Memory B cell (primary cell): ENCODE measurements at places on chromosomes 11 and 22.

DNA sequence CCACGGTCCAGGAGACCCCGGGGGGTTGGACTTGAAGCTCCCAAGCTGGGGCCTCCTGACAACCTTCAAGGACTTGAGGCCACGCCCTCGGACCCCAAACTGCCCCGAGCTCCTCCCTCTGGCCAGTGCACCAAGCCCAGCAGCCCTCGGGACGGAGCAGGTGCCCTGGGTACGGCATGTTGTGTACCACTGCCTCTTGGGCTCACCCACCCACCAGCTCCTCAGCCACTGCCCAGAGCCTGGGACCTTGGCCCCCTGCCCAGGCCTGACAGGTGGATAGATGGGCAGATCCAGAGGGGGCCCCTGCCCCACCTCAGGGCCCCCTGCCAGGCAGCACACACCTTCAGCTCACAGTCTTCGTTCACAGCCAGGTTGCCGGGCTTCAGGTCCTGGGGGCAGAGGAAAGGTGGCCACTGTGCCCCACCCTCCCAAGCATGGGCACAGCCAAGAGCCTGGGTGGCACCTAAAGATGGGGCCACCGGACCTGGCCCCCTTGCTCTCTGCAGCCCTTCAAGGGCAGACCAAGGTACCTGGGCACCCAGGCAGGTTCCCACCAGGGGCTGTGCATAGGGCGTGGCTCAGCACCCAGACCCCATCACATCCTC lies 5.1 kb downstream of the MAPK12 start:
- DNase-seq: no peak

- no peak for DNase-seq
These were observed 749 bp upstream of the BEST1 start for GRCh38 chr11:61949169-61950034.

- DNase-seq: peak; percentile 46
These were observed 884 bp downstream of the IL10RA start for GRCh38 chr11:117986981-117987574.

GRCh38 chr11:2713094-2713493 lies 13.3 kb upstream of the KCNQ1OT1 start:
- no peak for DNase-seq

DNA sequence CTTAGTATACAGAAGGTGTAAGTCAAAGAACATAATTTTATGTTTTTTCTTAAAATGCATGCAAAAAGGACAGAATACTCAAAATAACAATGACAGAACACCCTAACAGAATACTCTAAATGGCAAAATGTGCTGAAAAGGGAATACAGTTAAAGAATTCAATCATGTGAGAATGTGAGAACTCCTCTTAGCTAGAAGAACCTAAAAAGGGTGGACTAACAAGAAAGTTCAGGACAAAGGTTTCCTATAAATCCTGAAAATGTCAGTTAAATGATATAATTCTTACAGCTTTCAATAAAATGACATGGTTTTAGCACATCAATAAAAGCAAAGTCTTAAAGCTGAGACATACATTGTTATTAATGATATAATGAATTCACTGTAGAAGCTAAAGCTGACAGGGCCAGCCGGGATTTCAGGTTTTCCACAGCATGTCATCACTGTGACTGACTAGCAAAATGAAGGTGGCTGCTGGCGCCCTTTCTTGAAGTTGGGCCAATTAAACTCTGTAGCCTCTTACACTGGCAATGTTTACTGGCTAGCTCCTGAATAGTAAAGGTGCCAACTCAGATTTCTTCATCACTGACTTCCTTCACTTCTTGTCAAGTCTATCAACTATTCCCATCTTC lies 244.4 kb downstream of the TTC28 start:
- DNase-seq: no peak

- no peak for DNase-seq
These were observed 19.6 kb upstream of the OR6X1 start for GRCh38 chr11:123773959-123774358.

DNA sequence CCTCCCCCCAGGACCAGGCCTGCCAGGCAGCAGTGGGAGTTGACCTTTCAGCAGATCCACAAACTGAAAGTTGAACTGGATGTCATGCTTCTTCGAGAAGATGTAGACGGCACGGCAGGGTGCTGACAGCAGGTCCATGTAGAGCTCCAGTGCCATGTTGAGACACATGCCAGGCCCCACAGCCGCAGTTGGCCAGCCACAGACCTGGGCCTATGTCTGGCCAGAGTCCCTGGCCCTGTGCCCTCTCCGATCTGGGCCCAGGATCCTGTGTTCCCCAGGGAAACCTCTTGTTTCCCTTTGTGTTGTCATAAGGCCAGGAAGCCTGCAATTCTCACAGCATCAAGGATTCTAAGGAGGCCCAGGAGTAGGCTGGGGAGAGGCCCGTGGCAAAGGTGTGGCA lies at the start of gene GSTT4:
GSTT4 (minus strand) TSS at position 253 of the 400 bp plus-strand sequence; CDS start at position 156, 97 bp downstream.
- no peak for DNase-seq

- DNase-seq: no peak
These were observed 30.6 kb upstream of the KRTAP5-7 start for GRCh38 chr11:71496421-71496820.

DNA sequence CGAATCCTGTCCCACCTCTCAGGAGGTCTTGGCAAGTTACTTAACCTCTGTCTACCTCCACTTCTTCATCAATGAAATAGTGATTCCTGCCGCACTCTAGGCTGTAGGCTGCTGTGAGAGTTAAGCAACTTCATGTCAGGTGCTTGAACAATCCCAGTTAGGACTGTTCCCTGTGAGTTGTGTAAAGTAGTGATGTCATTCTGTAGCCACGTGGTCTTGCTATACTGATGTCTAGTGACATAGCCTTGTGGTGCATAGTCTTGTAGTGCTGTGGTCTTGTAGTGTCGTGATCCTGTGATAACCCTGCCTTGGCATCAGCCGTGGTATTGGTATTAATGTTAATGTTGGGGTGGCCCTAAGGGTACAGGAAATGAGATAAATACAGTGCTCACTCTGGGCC lies 30.3 kb upstream of the PRR5 start:
- no peak for DNase-seq

GRCh38 chr11:68999093-68999747 lies 13.8 kb downstream of the MRGPRF start:
- DNase-seq: no peak

DNA sequence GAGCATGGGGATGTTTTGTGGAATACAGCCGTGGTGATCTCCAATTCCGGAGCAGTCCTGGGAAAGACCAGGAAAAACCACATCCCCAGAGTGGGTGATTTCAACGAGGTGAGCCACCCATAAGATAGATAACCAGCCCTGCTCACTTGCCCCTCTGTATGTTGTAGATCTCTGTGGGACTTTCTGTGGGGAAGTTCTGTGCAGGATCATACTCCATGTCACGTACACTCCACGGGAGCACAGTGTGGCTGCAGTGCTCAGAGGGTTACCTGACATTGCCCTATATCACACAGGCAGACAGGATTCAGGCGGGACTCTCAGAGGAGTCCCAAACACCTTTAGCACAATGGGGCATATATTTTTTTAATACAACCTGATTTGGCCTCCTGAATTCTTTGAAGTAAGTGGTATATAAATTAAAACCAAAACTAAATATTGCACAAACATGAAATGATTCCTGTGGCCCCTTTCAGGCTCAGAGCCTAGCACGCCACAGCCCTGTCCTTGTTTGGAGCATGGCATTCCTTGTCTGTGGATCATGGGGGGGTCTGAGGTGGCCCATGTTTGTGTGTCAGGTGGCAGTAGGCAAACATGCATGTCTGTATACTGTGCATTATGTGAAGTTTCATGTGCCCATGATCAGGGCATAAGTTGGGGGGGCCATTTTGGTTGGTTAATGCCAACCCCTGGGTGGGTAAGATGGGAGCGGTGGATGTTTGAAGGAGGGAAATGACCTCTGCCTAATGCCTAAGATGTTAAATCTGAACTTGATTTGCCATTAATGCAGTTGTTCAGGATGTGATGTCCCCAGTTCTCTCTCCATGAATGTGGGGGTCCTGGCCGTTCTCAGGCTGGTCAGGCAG lies 18.5 kb downstream of the UPB1 start:
- no peak for DNase-seq

GRCh38 chr11:19232910-19233503 lies 7.7 kb downstream of the E2F8 start:
- DNase-seq: no peak

GRCh38 chr22:32625985-32626384 lies 151.4 kb downstream of the FBXO7 start:
- no peak for DNase-seq

GRCh38 chr22:45029501-45029900 lies 19.7 kb upstream of the PHF21B start:
- no peak for DNase-seq

- no peak for DNase-seq
These were observed 20.8 kb downstream of the BID start for GRCh38 chr22:17753401-17753989.

DNA sequence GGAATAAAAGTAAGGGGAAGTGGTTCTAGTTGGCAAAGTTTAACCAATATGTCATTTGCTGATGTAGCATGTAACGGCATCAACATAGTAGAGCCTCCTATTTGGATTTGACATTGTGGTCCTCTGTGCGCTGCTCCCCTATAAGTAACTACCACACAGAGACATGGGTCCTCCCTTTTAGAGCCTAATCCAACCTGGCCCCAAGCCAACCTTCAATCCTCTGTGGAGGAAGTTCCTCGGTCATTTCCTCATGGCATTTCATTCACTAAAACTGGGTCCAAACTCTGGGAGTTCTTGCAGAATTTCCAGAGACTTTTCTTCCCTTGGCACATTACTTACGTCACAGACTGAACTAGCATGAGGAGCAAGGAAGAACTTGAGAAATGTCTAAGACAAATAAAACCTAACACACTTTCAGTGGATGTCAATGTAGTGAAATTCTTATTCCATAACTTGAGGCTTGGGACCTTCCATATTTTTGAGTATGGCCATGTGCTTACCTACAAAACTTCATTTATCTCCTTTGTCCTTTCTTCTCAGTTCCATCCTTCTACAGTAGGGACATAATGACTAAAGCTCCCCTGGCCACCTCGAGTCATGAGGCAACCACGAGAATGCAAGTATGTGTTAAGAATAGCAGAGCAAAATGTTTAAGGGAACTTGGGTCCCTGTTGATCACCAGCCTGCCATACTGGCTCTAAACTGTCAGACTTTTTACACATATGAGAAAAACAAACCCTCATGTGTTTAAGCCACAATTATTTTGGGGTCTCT lies 34.7 kb downstream of the MMP20 start:
- no peak for DNase-seq

- DNase-seq: no peak
These were observed 13.4 kb upstream of the GCAT start for GRCh38 chr22:37794376-37794775.
